ENCODE measurements at places on chromosomes 1 and 21. TPM values are rescaled to one million over a fixed set of nuclear protein-coding genes. Genes with fewer than 3 reads are reported as not detected.

LAMC2 gene
- 2.8 TPM for total RNA-seq

GRCh38 chr1:86263101-86263500 is 106.5 kb upstream of the COL24A1 start:
- no peaks in the 10 kb centered on the region for H3K4me1 ChIP-seq
- no peak overlapping the region for H3K4me3 ChIP-seq
- H3K27me3 ChIP-seq: no peaks in the 10 kb centered on the region
- no peaks in the 10 kb centered on the region for H3K36me3 ChIP-seq
- no peak overlapping the region for H3K27ac ChIP-seq
- no peak for DNase-seq

- H3K4me3 ChIP-seq: no peak overlapping the region
- H3K27me3 ChIP-seq: no peaks in the 10 kb centered on the region
- DNase-seq: no peak
Measured at GRCh38 chr1:17675744-17676143, 79.4 kb upstream of the ACTL8 start.

CFHR3 gene
- 0.26 TPM for total RNA-seq

DNA sequence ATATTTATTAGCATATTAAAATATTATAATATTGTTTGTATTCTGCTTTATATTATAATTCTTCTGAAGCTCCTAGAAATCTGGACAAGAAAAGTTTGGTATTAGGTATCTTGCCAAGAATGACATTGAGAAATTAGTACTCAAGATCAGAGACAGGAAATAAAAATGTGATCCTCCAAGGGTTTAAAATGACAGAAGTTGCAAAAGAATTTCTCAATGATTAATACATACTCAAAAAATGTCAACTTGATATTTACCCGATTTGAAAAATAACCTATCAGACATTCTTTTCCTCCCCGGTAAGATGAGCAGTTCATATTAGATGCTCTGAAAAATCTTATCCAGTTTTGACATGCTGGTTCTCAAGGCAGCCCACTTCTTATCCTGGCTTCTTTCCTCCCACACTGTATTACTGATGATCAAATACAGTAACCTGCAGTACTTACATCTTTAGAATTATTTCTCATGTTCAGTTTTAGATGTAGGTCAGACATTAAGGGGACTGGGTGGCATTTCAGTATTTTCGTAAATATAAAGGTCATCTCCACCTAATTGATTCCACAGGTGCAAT is 55.3 kb downstream of the CACHD1 start:
- no peak overlapping the region for H3K27ac ChIP-seq
- no peak for DNase-seq
- no peaks in the 10 kb centered on the region for H3K27me3 ChIP-seq
- H3K4me3 ChIP-seq: no peak overlapping the region

DNA sequence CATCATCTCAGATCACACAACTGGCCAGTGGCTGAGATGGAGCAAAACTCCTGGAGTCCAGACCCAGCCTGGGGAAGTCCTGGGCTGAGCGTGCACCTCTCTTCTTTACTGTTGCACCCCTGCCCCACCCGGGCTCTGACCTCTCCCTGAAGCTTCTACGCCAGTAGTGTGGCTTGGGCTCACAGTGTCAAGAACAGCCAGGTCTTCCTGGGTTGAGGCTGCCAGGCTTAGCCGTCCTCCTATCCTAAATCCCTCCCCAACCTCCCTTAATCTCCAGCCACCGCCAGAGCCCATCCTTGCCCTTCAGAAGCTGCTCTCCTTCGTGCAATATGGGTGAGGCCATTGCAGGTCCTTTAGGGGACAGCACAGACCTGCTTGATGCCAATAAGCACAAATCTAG is 399.2 kb upstream of the VAMP3 start:
- H3K4me3 ChIP-seq: no peak overlapping the region
- H3K36me3 ChIP-seq: no peaks in the 10 kb centered on the region
- H3K27ac ChIP-seq: no peak overlapping the region
- H3K27me3 ChIP-seq: no peaks in the 10 kb centered on the region
- DNase-seq: no peak

DNA sequence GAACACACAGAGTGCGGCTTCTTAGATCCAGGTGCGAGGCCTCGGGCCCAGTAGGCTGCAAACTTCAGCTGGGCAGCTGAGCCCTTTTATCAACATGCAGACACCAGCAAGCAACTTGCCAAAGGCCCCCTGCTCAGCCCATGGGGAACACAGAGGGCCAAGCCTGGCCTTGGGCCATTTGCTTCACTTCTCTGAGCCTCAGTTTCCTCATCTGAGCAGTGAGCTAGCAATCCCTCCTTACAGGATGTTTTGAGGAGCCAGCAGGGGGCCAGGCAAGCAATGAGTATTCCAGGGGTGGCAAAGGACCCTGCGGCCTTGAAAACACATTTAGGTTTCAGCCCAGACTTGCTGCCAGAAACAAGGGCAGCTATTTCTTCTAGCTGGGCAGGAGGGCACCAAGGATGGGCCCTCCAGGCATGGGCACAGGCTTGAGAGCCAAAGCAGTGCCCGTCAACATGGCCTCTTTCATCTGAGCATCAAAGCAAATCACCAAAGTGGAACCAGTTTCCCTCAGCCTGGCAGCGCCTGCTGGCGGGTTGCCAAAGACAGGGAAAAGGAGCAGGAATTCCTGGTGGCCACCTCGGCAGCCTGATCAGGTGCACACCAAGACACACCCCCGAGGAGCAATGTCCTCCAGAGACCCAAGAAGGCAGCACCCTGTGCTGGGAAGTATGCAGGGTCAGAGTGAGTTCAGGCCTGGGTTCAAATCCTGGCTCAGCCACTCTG is 1.4 kb downstream of the MATN1 start:
- no peak overlapping the region for H3K27ac ChIP-seq
- no peak for DNase-seq
- no peak overlapping the region for H3K4me3 ChIP-seq

TMEM240 gene
- total RNA-seq: 4.9 TPM

SLC30A2 gene
- total RNA-seq: not detected

ZCCHC17 gene
- 30.0 TPM for total RNA-seq

DNA sequence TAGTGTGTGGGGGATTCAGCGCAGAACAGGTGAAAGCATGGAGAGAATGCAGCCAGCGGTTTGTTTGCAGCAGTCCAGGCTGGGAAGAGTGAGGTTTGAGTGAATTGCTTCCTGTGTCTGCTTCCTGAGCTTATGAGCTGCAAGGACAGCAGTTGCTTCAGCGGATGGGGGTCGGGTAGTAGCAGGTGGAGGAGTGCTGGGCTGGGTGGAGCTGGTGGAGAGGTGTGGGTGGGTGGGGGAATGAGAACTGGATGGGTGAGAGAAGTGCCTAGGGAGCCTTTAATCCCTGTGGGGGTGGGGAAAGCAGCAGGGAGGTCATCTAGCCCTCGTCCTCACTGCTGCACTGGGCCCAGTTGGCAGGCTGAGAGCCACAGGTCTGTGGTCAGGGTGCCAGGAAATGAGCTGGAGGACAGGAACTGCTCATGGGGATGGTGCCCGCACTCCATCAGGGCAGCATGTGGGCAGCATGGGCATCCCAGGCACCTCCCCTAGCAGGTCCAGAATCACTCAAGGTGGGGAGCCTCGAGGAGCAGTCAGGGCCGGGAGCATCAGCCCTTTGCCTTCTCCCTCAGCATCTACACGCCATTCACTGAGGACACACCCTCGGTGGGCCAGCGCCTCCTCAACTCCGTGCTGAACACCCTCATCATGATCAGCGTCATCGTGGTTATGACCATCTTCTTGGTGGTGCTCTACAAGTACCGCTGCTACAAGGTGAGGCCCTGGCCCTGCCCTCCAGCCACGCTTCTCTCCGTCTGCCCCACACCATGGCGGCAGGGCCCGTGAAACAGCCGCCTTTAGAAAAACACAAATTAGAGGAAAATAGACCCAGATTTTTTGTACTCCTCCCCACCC is 14.8 kb downstream of the PSEN2 start:
- peaks cover 14% of the 10 kb centered on the region for H3K4me1 ChIP-seq
- DNase-seq: no peak
- no peak overlapping the region for H3K4me3 ChIP-seq
- H3K27ac ChIP-seq: no peak overlapping the region

- H3K4me3 ChIP-seq: no peak overlapping the region
- H3K27me3 ChIP-seq: no peaks in the 10 kb centered on the region
- peak; percentile 58 for DNase-seq
- H3K27ac ChIP-seq: no peak overlapping the region
- H3K36me3 ChIP-seq: no peaks in the 10 kb centered on the region
- H3K4me1 ChIP-seq: peaks cover 6% of the 10 kb centered on the region
Measured at GRCh38 chr1:146032631-146033219, 11.2 kb upstream of the HJV start.

DNA sequence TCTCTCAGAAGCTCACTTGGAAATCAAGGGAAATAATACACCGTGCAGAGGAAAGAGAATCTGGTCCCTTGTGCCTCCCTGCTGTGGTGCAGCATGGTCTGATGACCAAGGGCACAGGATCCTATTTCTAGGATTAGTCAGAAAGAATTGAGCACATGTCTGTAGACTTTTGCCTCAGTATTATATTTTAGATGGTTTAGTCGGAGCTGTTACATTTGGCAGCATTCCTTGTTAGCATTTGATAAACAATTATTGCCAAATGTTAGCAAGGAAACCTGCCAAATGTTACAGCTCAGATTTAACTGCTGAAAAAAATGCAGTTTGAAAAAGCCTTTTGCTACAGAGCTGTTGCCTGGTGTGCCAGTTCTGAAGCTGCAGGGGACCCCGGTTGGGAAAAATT is 183.5 kb upstream of the DPYD start:
- H3K4me1 ChIP-seq: peaks cover 7% of the 10 kb centered on the region
- peak; percentile 95 for DNase-seq
- no peaks in the 10 kb centered on the region for H3K27me3 ChIP-seq
- no peaks in the 10 kb centered on the region for H3K36me3 ChIP-seq
- no peak overlapping the region for H3K4me3 ChIP-seq

DNA sequence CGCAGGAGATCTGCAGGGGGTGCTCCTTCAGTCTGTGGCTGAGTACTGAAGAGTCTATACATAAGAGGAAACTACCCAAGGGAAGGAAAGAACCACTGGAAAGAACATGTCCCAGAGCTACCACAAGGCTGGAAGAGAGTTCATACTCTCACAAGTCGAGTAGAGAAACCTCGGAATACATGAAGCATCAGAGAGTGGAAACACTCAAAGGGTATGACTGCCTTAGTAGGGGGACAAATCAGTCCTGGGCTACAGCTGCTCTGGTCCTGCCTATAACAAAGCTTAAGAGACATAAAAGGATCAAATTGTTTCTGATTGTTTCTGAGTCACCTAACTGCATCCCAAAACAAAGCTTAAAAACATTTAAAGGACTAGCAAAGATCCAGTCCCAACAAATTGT is 27.4 kb downstream of the TMEM50B start:
- H3K27ac ChIP-seq: no peak overlapping the region
- DNase-seq: no peak
- H3K4me3 ChIP-seq: no peak overlapping the region
- no peaks in the 10 kb centered on the region for H3K27me3 ChIP-seq

INKA2 gene
- 3.5 TPM for total RNA-seq

CHIT1 gene
- not detected for total RNA-seq

BRDT gene
- total RNA-seq: not detected

DNA sequence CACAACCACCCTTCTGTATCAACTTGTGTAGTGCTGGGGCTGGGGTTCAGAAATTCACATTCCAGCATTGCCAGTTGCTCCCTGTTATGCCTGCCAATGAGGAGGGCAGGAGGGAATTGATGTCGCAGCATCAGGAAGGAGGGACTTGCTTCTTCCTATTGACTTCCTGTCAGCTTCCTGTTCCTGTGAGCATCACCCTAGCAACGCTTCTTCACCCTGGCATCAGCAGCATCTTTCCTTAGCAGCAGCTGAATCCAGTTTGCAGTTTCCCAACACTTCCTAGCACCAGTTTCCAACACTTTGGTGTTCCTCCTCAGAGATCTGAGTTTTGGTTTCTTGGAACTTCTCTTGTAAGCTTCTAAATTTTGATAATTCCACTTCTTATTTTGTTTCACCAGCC is 8.9 kb upstream of the TRIM62 start:
- no peak overlapping the region for H3K4me3 ChIP-seq
- H3K36me3 ChIP-seq: no peaks in the 10 kb centered on the region
- no peak overlapping the region for H3K27ac ChIP-seq
- H3K4me1 ChIP-seq: no peaks in the 10 kb centered on the region

- H3K36me3 ChIP-seq: no peaks in the 10 kb centered on the region
- H3K27me3 ChIP-seq: peaks cover 4% of the 10 kb centered on the region
- H3K27ac ChIP-seq: no peak overlapping the region
- no peak overlapping the region for H3K4me3 ChIP-seq
- no peak for DNase-seq
Measured at GRCh38 chr1:172487550-172487949, 43.7 kb upstream of the PIGC start.

- H3K27ac ChIP-seq: no peak overlapping the region
- no peak for DNase-seq
- H3K36me3 ChIP-seq: no peaks in the 10 kb centered on the region
- H3K4me3 ChIP-seq: no peak overlapping the region
Measured at GRCh38 chr1:227888404-227889046, 59.2 kb downstream of the WNT9A start.

OLFML2B gene
- total RNA-seq: 5.1 TPM

GBP6 gene
- under 0.01 TPM for total RNA-seq

GRCh38 chr21:35002879-35003722 is 46.0 kb downstream of the RUNX1 start:
- peaks cover 9% of the 10 kb centered on the region for H3K4me1 ChIP-seq
- peak; percentile 93 for DNase-seq
- H3K36me3 ChIP-seq: no peaks in the 10 kb centered on the region
- H3K27ac ChIP-seq: no peak overlapping the region
- H3K27me3 ChIP-seq: no peaks in the 10 kb centered on the region

ROR1 gene
- total RNA-seq: 10.8 TPM

MECR gene
- 16.9 TPM for total RNA-seq

GRCh38 chr1:3119725-3120124 is 50.7 kb downstream of the PRDM16 start:
- H3K27ac ChIP-seq: no peak overlapping the region
- H3K4me1 ChIP-seq: no peaks in the 10 kb centered on the region
- no peak overlapping the region for H3K4me3 ChIP-seq
- H3K27me3 ChIP-seq: no peaks in the 10 kb centered on the region
- DNase-seq: no peak

DNA sequence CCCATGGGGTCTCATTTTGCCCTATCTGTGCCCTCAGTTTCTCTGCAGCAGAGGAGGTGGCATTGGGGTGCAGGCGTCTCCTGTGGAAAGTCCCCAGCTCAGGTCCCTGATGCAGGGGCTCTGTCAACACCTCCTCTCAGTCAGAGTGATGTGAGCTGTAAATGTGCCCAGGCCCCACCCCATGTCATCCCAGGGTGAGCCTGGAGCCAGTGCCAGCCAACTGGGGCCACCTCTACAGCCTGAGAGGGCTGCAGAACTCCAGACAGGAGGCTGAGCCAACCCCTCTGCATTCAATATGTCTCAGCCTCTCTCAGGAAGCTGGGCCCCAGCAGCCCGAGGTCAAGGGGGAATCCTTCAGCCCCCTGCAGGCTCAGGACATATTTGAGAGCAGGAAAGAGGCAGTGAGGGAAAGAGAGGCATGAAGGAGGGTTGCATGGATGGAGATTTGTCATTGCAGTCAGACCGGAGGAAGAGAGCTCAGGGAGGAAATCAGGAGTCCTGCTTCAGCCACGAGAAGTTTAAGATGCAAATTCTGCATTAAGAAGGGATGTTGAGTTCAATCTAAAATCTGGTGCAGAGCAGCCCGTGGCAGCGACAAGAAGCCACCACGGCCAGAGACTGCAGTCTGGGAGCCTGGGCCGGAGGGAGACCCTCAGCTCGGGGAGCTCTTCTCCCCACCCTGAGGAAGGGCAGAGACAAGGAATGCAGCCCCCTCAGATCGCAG is 288.2 kb upstream of the VAMP3 start:
- no peak for DNase-seq
- H3K27ac ChIP-seq: no peak overlapping the region
- no peak overlapping the region for H3K4me3 ChIP-seq
- H3K27me3 ChIP-seq: no peaks in the 10 kb centered on the region
